ENCODE measurements at places on chromosomes 2 and 18.

GRCh38 chr2:127097471-127097765 is 9.5 kb downstream of the BIN1 start:
- DNase-seq: no peak

DNA sequence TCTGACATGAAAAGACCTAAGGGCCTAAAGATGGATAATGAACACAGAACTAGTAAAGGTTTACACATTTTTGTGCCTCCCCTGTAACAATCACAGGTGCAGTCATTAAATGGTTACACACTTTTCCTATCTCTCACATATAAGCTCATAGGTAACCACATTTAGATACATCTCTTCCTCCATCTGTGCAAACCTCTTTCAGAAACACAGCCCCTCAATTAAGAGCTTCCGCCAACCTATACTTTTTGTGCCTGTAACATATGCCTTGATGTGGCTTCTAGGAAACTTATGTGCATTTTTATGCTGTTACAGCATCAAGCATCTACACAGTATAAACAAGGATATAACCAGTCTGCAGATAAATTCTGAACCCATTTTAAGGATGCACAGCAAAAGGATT is 643.3 kb downstream of the BCL11A start:
- DNase-seq: no peak

DNA sequence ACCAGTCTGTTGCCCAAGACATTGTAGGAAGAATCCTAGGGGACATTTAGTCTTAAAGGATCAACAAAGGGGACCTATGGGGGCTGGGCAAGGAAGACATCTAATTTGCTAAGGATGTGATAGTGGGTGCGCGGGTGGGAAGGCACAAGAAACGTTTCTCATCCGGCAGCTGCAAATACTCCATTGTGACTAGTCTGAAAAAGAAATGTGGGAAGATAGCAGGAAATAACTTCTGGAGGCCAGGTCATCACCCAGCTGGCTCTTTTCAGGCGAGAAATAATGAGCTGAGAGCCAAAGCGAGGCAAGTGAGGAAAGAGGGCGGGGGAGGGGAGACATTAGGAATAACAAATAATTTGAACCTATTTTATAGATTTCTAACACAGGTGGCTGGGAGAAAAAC is 70.3 kb upstream of the NCK2 start:
- no peak for DNase-seq

GRCh38 chr18:74587441-74587840 is 10.2 kb upstream of the ZNF407 start:
- no peak for DNase-seq

DNA sequence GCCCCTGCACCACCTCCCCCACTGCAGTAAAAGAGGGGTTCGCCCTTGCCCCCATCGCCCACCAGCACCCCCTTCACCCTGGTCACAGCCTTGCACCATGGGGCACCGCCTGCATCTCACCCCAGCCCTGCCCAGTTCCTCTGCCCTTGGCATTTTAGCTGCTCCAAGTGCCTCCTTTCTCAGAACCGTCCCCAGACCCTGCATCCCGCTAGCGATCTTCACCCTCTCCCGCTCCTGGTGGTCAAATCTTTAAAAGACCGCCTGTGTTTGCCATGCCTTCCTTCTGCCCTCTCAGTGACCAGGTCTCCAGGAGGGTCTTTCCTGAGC is 114.7 kb upstream of the OTOS start:
- DNase-seq: no peak

- peak; percentile 59 for DNase-seq
These were observed 578 bp downstream of the IWS1 start for GRCh38 chr2:127525691-127526131.

DNA sequence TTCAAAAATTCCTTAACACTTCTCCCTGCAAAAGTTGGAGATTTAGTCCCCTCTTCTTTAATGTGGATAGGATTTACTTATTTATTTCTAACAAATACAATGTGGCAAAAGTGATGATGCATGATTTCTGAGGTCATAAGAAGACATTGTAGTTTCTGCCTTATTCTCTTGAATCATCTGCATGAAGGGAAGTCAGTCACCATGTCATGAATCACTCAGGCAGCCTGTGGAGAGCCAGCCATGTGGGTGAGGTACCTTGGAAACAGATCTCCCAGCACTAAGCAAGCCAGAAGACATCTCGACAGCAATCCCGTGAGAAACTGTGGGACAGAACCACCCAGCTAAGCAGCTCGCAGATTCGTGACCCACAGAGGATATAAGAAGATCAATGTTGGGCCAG is 2.7 kb upstream of the ZC3H8 start:
- DNase-seq: peak; percentile 32

- DNase-seq: no peak
These were observed 90.4 kb upstream of the CBLN2 start for GRCh38 chr18:72634500-72634899.

DNA sequence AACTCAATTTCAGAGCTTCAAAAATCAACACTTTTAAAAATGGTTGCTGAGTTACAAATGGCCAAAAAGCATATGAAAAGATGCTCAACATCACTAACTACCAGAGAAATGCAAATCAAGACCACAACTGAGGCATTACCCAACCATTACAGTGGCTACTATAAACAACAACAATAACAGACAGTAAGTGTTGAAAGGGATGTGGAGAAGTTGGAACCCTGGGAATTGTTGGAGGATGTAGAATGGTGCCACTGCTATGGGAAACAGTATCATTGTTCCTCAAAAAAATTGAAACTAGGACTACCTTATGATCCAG is 173.3 kb upstream of the SPRED2 start:
- DNase-seq: no peak

DNA sequence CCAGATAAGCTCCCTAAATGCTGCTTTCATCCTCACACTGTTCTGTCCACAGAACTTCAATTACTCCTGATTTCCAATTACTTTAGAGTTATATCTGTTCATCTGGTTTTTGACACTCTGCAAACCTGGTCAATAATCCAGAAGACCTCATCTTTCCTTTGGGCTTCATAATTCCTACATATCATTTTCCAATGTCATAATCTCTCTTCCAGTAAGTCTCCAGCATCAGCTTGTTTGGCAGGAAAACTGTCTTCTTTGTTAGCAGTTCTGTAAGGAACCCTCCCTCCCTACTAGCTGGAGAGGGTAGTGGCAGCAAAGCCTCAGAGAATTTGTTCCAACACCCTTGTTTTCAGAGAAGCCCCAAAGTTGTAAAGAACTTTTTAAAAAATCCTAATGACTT is 11.9 kb upstream of the SLC14A1 start:
- DNase-seq: no peak

DNA sequence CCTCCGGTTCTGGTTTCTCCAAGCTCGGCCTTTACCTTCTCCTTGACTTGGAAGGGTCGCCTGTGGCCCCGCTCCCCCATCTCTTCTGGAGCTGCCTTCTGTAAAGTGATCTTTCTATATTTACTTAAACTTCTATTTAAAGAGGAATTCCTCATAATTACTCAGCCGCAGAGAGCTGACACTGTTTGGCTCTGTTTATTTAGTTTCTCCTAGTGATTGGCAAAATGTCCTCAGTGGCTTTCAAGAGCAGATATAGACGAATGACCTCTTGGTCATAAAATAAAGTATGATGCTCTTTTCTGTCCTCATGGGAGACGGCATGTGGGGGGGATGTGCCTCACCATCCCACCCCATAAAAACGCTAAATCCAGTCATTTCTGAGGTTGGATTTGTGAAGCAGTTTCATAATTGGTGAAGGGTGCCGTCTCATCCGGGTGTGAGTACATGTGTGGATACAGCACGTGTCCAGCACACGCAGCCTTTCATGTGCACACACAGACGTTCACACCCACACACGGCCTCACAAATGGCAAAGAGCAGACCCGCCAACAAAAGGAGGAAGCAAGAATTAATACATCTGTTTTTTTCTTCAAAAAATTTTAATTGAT is 43.4 kb upstream of the SMAD7 start:
- DNase-seq: peak; percentile 72

GRCh38 chr2:56682397-56682760 is 498.6 kb downstream of the CCDC85A start:
- DNase-seq: peak; percentile 82

GRCh38 chr18:46623541-46623940 is 33.5 kb downstream of the LOXHD1 start:
- no peak for DNase-seq

- DNase-seq: no peak
These were observed 2.9 kb downstream of the CAMKMT start for GRCh38 chr2:44364604-44365003.

GRCh38 chr18:63137999-63138435 is 181.6 kb downstream of the BCL2 start:
- no peak for DNase-seq

GRCh38 chr2:239065962-239066361 is 218.1 kb downstream of the TWIST2 start:
- no peak for DNase-seq

DNA sequence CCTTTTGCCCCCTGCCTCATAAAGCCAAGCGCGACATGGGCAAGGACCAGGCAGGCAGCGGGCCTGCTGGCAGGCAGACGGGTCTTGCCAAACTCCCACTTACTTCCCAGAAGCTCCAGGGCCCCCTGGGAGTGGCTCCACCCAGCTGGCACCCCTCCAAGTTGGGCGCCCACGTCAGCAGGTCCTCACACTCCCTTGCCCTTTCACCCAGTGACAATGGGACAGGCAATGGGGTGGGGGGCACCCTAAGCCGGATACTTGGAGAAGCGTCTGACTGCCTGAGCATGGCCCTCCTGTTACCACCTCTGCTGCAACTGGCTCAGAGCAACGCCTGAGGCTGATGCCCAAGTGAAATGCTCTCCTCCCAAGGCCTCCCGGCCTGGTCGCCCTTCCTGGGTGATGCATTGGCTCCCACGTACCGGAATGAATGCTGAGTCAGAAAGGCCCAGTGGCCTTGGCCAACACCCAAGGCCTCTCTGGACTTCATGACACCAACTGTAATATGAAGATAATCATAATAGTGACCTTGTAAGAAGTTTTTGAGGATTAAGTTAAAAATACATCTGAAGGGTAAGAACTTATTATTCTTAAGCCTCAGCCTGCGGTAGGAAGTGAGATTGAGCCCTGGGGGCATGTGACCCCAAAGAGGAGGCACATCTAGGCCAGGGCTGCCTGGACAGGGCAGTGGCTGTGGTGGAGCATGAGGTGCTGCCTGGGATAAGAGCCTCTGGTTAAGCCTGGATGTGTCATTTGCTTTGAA is 31.6 kb downstream of the KCNK3 start:
- DNase-seq: peak; percentile 81
